ENCODE measurements at places on chromosomes 7 and 10.

GRCh38 chr7:157087646-157088045, 51.1 kb upstream of the UBE3C start:
- DNase-seq: no peak

DNA sequence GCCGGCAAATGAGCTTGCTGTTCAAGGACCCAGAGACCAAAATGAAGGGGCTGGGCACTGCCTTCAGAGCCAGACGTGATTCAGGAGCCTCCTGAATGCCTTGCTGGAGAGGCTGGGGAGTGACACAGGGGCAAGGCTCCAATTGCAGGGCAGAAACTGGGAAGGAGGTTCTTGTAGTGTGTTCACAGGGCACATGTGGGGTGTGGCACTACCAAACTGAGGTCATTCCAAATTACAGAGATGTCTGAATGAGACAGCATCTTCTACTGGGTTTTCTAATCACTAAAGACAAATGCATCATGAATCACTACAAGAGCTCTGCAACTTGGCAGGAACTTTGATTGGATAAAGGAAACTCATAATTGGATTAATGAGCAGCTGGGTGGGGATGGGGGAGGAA, 17.8 kb downstream of the CRTAC1 start:
- no peak for DNase-seq

DNA sequence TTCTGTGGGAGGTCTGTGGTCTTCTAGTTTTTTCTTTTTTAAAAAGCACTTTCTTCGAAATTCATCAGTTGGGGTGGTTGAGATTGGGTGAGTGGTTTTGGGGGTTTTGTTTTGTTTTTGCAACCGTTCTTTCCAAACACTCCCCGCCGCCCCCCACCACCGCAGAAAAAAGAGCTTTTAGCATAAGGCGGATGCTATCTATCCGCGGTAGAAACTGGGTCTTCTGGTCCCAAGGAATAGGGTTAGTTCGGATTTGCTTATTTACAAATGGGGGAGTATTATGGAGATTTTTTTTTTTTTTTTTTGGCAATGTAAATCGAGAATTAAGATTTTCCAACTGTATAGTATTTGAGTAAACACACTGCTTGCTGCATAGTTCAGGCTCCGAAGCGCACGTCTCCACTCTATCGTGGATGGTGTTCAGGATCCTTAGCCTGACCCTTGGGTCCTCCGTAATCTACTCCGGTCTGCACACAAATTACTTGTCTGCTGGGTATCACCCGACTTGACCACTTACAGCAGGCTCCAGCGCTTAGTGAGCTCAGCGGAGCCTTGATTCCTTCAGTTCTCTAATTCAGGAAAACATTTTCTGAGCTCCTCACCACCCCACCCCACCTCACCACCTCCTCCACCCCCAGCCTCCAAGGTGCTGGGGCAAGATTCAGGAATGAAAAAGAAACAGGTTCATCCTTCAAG, 757 bp upstream of the NRCAM start:
- DNase-seq: no peak

DNA sequence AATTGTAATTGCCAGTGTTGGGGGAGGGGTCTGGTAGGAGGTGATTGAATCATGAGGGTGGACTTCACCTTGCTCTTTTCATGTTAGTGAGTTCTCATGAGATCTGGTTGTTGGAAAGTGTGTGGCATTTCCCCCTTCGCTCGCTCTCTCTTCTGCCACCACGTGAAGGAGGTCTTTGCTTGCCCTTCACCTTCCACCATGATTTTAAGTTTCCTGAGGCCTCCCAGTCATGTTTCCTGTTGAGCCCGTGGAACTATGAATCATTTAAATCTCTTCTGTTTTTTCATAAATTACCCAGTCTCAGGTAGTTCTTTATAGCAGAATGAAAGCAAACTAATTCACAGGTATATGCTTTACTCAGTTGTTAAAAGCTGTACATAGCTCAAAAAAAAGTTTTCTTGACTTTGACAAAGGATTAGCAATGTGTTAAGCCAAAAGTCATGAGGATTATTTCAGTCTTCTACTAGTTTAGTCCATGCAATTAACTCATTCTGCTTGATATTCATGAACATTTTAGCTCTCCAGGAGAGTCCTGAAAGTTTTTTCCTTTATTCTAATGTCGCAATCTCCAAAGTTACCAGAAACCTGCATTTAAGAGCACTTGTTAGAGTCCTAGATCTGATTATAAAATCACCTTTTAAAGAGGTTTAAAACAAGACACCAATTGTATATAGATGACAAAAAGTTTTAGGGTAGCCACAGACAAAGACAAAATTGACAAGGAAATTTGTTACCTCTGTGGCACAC, 27.7 kb upstream of the ARHGAP12 start:
- no peak for DNase-seq

GRCh38 chr7:167090-167855, 25.1 kb upstream of the FAM20C start:
- no peak for DNase-seq

DNA sequence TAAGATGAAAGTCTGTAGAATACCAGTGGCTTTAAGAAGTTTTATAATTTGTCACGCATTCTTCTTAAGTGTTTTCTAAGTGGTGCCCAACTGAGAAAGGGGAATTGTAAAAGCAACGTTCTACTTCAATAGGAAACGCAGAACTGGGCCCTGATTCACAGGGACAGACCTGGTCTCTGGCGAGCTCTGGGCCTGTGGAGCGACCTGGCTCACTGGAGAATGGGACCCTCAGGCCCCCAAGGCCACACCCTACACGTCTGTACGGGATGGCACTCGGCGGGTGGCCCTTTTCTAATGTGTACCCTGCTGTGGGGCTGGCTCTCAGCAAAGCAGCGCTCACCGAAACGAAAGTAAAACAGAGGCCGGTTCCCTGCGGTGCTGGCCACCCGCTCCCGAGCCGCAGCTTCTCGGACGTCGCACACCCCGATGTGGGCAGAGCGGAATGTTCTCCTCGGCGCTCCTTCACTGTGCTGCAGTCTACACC, 205.0 kb downstream of the DIP2C start:
- DNase-seq: no peak

DNA sequence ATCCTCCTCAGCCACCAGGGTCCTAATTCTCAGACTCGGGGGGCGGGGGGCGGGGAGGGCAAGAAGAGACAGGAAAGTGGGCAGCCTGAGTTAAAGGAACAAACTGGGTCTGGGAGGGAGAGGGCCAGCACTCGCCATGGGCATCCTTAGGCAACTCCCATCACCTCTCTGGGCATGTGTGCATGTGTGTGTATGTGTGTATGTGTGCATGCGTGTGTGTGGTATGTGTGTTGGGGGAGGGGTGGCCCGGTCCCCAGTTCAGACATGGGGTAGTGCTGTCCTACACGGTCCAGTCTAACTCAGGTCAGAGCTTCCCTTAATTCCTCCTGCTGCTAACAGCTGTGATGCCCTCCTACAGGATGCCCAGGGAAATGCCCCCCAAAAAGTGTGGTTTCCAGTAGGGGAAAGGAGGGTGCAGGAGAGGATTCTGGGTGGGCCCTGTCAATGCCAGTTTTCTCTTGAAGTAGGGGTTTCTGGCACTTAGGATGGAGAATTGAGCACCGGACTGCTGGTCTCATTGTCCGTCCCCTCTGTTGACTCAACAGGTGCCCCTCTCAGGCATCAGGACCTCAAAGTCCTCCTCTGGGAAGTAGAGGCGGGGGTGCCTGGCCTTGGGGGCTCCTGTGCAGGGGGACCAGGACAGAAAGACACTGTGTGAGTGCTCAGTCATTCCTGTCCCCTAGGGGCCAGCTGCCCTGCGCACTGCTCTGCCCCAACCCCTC, 15.1 kb upstream of the ZMIZ1 start:
- no peak for DNase-seq

GRCh38 chr10:48383393-48383792, 76.9 kb downstream of the MAPK8 start:
- no peak for DNase-seq

- no peak for DNase-seq
Measured at GRCh38 chr10:115167751-115168150, 74.6 kb downstream of the ATRNL1 start.

DNA sequence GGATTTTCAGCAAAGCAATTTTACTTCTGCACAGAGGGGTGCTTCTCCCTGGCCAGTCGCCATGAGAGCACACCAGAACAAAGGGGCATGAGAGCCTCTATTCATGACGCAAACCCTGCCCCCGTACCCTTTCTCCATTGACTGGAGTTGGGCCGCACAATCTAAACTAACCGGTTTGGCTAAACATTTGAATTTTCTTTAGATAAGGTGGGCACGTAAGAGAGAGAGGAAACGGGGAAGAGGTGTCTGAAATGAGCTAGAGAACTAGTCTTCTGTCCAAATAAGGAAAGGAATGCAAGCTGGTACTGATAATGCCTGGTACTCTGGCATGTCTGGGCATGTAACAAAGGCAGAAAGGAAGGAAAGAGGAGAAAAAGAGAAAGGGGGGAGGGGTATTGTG, 13.2 kb upstream of the SCIN start:
- DNase-seq: no peak

DNA sequence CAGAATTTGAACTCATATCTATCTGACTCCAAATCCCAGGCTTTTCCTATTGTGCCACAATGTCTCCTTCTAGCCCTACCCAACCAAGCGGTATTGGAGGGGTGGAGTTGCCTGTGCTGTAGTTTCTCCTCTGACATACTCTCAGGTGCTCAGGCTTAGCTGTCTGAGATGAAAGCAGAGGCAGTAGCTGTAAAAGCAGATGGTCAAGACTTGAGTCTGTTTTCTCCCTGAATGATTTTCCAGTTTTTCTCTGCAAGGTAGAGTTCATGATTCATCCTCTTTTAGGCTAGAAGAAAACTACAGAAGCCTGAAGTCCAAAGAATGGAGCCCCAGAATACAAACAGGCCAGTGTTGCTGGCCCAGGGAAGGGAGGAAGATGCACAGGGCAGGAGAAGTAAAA, 130.0 kb downstream of the PDE1C start:
- DNase-seq: no peak

DNA sequence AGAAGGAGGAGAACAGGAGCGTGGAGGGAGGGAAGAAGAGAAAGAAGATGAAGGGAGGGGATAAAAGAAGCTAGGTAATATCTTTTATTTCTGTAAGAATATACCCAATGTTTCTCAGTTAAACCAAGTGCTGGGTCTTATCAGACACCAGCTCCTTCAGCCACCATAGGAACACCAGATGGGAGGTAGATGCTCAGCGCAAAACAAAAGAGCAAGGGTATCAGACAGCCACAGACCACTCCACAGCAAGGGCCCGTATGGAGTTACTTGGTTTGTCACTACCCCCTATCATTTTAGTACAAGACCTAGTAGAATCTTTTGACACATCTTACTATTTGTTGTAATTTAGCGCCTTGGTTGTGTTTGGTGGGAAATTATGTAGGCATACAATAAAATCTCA, 65.9 kb upstream of the FAM133B start:
- no peak for DNase-seq

GRCh38 chr7:33986451-33986850, 81.1 kb downstream of the BMPER start:
- DNase-seq: no peak

- DNase-seq: no peak
Measured at GRCh38 chr10:30591249-30591670, 38.3 kb downstream of the LYZL2 start.

- no peak for DNase-seq
Measured at GRCh38 chr7:128462460-128462859, 6.8 kb downstream of the HILPDA start.

DNA sequence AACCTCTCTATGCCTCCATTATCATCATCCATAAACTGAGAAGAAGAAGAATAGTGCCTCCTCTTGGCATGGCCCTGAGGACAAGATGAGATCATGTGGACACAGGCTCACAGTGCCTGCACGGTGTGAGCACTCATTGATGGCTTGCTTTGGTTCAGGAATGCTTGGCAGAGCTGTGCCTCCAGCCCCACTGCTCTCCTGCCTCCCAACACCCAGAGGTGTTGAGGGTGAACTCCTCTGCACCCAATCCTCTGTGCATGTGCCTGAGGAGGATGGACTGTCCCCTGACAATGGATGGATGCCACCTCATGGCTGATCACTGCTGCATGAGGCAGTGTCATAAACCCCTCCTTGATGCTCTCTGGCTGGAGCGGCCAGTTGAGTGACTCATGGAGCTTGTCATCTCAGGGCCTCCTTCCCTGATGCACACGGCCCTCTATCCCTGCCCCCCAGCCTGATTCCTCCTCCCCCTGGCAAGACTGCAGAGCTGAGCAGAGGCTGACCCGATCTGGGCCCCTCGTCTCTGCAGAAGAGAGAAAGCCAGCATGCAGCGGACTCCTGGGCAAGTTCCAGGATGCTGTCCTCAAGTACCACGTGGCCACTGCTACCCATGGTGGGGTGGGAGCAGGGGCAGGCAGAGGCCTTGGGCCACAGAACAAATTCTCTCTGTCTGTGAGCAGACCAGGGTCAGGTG, 136.3 kb downstream of the KCNMA1 start:
- DNase-seq: peak; percentile 31

DNA sequence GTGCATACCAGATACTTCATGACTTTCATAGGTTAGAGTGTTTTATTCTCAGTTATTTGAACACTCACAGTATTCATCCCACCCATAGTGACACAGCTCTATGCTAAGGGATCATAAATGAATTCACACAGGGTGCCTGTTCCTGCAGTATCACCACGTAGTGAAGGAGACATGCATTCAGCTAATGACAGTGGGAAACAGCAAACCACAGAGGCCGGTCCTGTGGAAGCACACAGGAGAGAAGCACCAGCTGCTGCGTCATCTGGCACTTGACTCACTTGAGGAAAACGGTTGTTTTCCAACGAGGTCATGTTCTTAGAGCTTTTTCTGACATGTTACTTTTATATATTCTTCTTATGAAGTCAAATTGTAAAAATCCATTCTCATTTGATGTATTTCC, 73.0 kb downstream of the UBE3C start:
- DNase-seq: no peak

DNA sequence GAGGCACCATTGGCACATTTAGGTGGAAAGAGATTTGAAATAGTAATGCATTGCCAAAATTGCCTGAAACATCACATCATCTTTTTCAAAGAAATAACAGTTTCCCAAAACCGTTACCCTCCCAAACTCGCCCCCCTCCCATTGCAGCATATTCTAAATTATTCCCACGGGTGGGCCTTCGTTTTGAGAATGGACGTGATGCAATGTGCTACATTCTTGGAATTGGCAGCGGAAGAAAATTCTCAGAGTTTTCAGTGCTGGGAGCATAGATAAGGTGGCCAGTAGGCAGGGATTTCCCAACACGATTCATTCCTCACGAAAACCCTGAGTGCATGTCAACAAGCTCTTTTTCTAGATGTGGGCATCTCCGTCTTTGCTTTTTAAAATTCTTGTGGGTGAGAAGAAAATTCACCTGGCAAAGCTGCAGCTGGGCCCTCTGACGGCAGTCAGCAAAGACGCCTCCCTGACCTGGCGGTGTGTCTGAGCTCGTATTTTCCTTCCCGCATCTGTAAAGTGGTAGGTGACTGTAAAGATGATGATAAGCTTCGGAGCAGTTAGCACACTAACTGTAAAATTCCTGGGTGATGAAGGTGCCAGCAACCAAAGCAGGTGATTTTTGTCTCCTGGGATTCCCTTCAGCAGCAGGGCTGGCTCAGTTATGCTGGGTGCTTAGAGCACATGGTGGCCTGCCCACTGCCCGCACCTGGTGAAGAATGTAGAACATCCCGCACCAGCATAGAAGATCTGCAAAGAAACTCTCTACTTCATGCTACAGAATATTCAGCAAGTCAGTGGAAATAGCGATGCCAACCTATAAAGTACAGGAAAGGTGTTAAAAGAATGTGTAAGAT, 141.9 kb upstream of the KLF6 start:
- DNase-seq: no peak

GRCh38 chr10:132907821-132908620, 34.3 kb downstream of the CFAP46 start:
- DNase-seq: no peak

Measured in hypothalamus (tissue), 51 donors.